ENCODE measurements at places on chromosomes 3 and 15. TPM values are rescaled to one million over a fixed set of nuclear protein-coding genes. Genes with fewer than 3 reads are reported as not detected.

DNA sequence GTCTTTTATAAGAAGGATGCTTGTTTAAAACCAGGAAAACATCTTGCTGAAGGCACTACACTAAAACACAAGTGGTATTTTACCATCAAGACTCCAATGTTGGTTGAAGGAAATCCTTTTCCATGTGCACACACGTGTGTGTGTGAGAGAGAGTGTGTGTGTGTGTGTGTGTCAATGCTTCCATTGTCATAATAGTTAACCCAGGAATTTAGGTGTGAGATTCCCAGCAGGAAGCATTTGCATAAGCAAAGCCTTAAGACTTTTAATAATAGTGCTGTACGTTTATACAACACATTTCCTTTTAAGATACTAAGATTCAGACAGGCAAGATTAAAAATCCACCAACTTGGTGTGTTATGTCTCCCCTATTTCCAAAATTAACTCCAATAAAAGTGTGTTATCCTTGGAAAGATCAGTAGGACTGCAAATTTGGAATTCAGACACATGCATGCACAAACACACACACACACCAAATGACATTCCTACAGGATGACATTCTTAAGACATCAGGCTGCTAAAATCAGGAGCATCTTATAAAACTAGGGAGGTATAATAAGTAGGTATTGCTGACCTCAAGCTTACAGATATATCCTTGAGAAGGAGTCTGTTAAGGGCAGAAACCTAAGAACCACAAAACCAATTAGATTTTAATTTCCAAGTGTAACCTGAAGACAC, 18.3 kb downstream of the LMCD1 start:
- no peak for DNase-seq
- H3K4me3 ChIP-seq, result no peak overlapping the region
- no peaks in the 10 kb centered on the region for H3K4me1 ChIP-seq
- no peaks in the 10 kb centered on the region for H3K36me3 ChIP-seq
- no peak overlapping the region for H3K27ac ChIP-seq

GRCh38 chr3:14689247-14689980, 14.5 kb downstream of the C3orf20 start:
- H3K27me3 ChIP-seq, result no peaks in the 10 kb centered on the region
- H3K36me3 ChIP-seq, result no peaks in the 10 kb centered on the region
- no peak overlapping the region for H3K27ac ChIP-seq
- no peaks in the 10 kb centered on the region for H3K4me1 ChIP-seq
- DNase-seq, result no peak

GRCh38 chr3:51057121-51057520, 328.0 kb upstream of the MANF start:
- no peaks in the 10 kb centered on the region for H3K4me1 ChIP-seq
- no peaks in the 10 kb centered on the region for H3K36me3 ChIP-seq
- no peak for DNase-seq
- no peaks in the 10 kb centered on the region for H3K27me3 ChIP-seq

DNA sequence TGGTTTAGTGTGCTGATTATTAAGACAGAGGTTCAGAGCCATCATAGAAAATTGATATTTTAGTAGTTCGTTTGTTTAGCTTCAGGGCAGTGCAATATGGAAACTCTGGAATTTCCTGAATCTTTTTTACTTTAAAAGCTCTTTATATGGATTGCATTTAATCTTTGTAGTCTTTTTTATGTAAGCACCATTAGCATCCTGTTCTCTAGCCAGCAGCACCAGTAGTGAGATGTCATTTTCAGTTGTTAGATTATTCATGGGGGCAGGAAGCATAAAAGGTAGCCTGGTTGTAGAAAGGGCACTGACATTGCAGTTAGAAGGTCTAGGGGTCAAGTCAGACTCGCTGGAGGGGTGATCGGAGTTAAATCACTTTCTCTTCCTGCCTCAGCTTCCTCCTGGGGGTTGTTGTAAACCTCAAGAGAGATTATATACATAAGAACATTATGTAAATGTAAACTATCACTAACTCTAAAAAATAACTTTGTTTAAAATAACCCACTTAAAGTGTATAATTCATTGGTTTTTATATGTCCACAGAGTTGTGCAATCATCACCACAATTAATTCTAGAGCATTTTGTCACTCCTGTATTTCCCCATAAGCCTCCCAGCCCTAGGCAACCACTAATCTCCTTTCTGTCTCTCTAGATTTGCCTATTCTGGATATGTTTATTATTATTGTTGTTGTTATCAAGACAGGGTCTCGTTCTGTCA, 31.4 kb upstream of the ITPKA start:
- DNase-seq, result no peak
- H3K27ac ChIP-seq, result no peak overlapping the region
- no peaks in the 10 kb centered on the region for H3K4me1 ChIP-seq
- no peaks in the 10 kb centered on the region for H3K27me3 ChIP-seq
- no peak overlapping the region for H3K4me3 ChIP-seq
- peaks cover 25% of the 10 kb centered on the region for H3K36me3 ChIP-seq

DNA sequence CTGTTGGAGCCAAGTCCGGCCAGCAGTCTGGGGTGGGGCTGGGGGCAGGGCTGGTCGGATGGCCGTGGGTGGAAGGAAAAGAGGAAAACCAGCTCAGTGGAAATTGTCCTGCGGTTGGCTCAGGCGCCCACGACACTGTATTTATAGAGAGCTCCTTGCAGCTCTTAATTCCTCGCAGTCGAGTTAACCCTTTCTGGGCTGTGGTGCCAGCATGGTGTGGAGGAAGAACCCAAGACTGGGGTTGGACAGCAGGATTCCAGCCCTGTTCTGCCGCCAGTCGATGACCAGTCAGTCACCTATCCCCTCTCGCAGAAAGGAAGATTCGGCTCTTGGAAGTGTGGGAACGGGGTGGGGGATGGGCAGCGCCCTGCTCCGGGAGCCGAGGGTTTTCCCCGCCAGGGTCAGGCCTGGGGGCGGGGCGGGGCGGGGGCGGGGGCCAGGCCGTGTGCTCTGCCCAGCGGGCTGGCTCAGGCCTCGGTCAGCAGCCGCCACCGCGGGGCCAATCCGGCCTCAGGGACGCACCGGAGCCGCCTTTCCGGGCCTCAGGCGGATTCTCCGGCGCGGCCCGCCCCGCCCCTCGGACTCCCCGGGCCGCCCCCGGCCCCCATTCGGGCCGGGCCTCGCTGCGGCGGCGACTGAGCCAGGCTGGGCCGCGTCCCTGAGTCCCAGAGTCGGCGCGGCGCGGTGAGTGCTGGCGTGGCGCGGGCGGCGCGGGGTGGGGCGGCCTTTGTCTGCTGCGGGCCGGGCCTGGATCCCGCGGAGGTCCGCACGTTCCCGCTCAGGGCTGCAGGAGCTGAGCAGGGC, at the start of gene CD276:
Gene CD276 (plus strand): TSS at position 607 of the 804 bp plus-strand sequence. CDS start 15,257 bp downstream, outside the sequence.
- peaks cover 56% of the 10 kb centered on the region for H3K4me1 ChIP-seq
- H3K27me3 ChIP-seq, result no peaks in the 10 kb centered on the region
- peak within 1 kb of the TSS; percentile 80 for H3K27ac ChIP-seq
- H3K36me3 ChIP-seq, result no peaks in the 10 kb centered on the region

- H3K27ac ChIP-seq, result no peak overlapping the region
- H3K4me3 ChIP-seq, result peak overlapping the region; percentile 91
- DNase-seq, result no peak
- peaks cover 25% of the 10 kb centered on the region for H3K4me1 ChIP-seq
- no peaks in the 10 kb centered on the region for H3K36me3 ChIP-seq
Observed at GRCh38 chr3:128725547-128726022, 398 bp upstream of the RAB7A start.

GRCh38 chr3:3800080-3800455, 837 bp downstream of the LRRN1 start:
- H3K4me3 ChIP-seq, result no peak overlapping the region
- no peak overlapping the region for H3K27ac ChIP-seq
- H3K36me3 ChIP-seq, result no peaks in the 10 kb centered on the region
- H3K4me1 ChIP-seq, result no peaks in the 10 kb centered on the region
- DNase-seq, result no peak
- no peaks in the 10 kb centered on the region for H3K27me3 ChIP-seq

- DNase-seq, result no peak
- H3K36me3 ChIP-seq, result no peaks in the 10 kb centered on the region
- no peak overlapping the region for H3K4me3 ChIP-seq
- no peak overlapping the region for H3K27ac ChIP-seq
Observed at GRCh38 chr3:8793242-8793641, 23.8 kb upstream of the OXTR start.

- no peaks in the 10 kb centered on the region for H3K27me3 ChIP-seq
- H3K4me1 ChIP-seq, result no peaks in the 10 kb centered on the region
- no peak for DNase-seq
- no peaks in the 10 kb centered on the region for H3K36me3 ChIP-seq
- no peak overlapping the region for H3K4me3 ChIP-seq
Observed at GRCh38 chr3:105274958-105275357, 91.8 kb upstream of the ALCAM start.

GRCh38 chr15:61003437-61004218, 225.5 kb downstream of the RORA start:
- no peak for DNase-seq
- no peaks in the 10 kb centered on the region for H3K4me1 ChIP-seq
- H3K27ac ChIP-seq, result no peak overlapping the region

DNA sequence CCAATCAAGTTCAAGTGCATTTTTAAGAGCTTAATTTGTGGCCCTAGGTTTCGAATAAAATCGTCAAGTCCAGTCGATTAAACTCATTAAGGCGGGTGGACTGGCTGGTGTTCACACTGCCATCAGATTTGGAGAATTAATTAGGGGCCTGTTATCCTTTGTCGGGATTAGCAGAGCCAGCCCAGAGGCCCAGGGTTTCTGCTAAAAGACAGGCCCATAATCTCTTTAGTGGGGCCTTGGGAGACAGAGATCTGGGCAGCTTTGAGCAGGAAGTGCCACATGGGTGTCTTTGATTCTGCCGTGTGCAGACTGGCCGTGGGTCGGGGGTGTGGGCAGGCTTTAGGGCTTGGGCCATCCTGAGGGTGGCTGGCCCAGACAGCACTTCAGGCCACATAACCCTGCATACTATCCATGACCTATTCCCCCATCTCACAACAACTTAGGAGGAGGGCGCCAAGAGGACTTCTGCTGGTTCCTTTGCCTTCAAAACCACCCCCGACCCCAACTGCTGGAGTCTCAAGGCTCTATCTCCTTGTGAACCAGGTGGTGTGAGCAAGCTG, 94.7 kb downstream of the PLXNA1 start:
- H3K4me1 ChIP-seq, result no peaks in the 10 kb centered on the region
- DNase-seq, result no peak
- no peak overlapping the region for H3K27ac ChIP-seq
- H3K36me3 ChIP-seq, result no peaks in the 10 kb centered on the region

GRCh38 chr15:91447991-91448644, 348.1 kb downstream of the SV2B start:
- H3K36me3 ChIP-seq, result no peaks in the 10 kb centered on the region
- no peak for DNase-seq
- H3K4me3 ChIP-seq, result no peak overlapping the region
- no peaks in the 10 kb centered on the region for H3K4me1 ChIP-seq

GRCh38 chr3:12249519-12249918, 39.4 kb upstream of the PPARG start:
- no peak for DNase-seq
- no peaks in the 10 kb centered on the region for H3K36me3 ChIP-seq
- H3K27ac ChIP-seq, result no peak overlapping the region
- no peaks in the 10 kb centered on the region for H3K27me3 ChIP-seq
- no peak overlapping the region for H3K4me3 ChIP-seq

- H3K36me3 ChIP-seq, result no peaks in the 10 kb centered on the region
- no peak for DNase-seq
- H3K4me3 ChIP-seq, result no peak overlapping the region
- H3K27ac ChIP-seq, result no peak overlapping the region
Observed at GRCh38 chr3:128432301-128432970, 34.3 kb downstream of the DNAJB8 start.

GRCh38 chr3:30368978-30369377, 237.4 kb upstream of the TGFBR2 start:
- H3K27ac ChIP-seq, result no peak overlapping the region
- no peaks in the 10 kb centered on the region for H3K36me3 ChIP-seq
- no peaks in the 10 kb centered on the region for H3K27me3 ChIP-seq
- DNase-seq, result no peak
- H3K4me3 ChIP-seq, result no peak overlapping the region

GRCh38 chr3:24495326-24495994, 810 bp upstream of the THRB start:
- no peaks in the 10 kb centered on the region for H3K36me3 ChIP-seq
- peak; percentile 60 for DNase-seq
- H3K4me1 ChIP-seq, result peaks cover 26% of the 10 kb centered on the region
- H3K4me3 ChIP-seq, result peak overlapping the region; percentile 71

GRCh38 chr3:13772885-13773745, 106.8 kb downstream of the WNT7A start:
- no peak overlapping the region for H3K4me3 ChIP-seq
- no peak overlapping the region for H3K27ac ChIP-seq

GRCh38 chr3:186219211-186219638, 110.3 kb upstream of the ETV5 start:
- H3K36me3 ChIP-seq, result no peaks in the 10 kb centered on the region
- H3K27ac ChIP-seq, result no peak overlapping the region
- no peaks in the 10 kb centered on the region for H3K27me3 ChIP-seq
- H3K4me1 ChIP-seq, result peaks cover 40% of the 10 kb centered on the region
- H3K4me3 ChIP-seq, result no peak overlapping the region
- DNase-seq, result no peak

- no peak for DNase-seq
- no peaks in the 10 kb centered on the region for H3K36me3 ChIP-seq
- no peak overlapping the region for H3K4me3 ChIP-seq
- H3K27me3 ChIP-seq, result peaks cover 1% of the 10 kb centered on the region
Observed at GRCh38 chr3:180678231-180678630, 1.1 kb downstream of the CCDC39 start.

- H3K36me3 ChIP-seq, result no peaks in the 10 kb centered on the region
- H3K4me1 ChIP-seq, result peaks cover 9% of the 10 kb centered on the region
- no peak overlapping the region for H3K27ac ChIP-seq
- no peak for DNase-seq
Observed at GRCh38 chr15:71390096-71390495, 274.8 kb downstream of the THSD4 start.

- H3K27ac ChIP-seq, result peak overlapping the region; percentile 79
- peak overlapping the region; percentile 97 for H3K4me3 ChIP-seq
- H3K27me3 ChIP-seq, result no peaks in the 10 kb centered on the region
- DNase-seq, result peak; percentile 42
Observed at GRCh38 chr15:40252438-40253166, 13.7 kb downstream of the PAK6 start.

- DNase-seq, result no peak
- no peak overlapping the region for H3K4me3 ChIP-seq
- no peaks in the 10 kb centered on the region for H3K27me3 ChIP-seq
- peaks cover 38% of the 10 kb centered on the region for H3K4me1 ChIP-seq
Observed at GRCh38 chr3:50323614-50324199, 1.2 kb upstream of the HYAL2 start.

DNA sequence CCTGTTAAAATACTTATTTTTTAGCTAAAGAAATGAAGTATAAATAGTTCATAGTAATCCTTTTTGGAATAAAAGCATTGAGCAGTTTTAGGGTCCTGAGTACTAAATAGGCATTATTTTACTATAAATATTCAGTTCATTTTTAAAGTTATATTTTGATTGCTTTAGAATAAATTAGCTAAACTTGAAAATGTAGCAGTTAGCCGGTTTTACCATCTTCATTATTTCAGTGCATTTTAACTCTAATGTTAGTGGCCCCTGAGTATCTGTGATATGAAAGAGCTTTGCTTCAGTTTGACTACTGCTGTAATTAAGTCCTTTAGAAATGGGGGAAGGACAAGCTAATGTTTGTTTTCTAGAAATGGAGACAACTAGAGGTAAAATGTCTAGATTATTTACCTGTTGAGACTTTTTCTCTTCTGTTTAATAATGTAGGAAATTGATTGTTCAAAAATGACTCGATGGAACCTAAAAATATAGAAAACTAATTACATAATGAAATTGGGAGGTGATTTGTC, 3.6 kb downstream of the SMC4 start:
- DNase-seq, result no peak
- H3K27me3 ChIP-seq, result no peaks in the 10 kb centered on the region
- peaks cover 22% of the 10 kb centered on the region for H3K36me3 ChIP-seq
- H3K27ac ChIP-seq, result no peak overlapping the region
- H3K4me3 ChIP-seq, result no peak overlapping the region
- peaks cover 15% of the 10 kb centered on the region for H3K4me1 ChIP-seq

Gene GADL1
- total RNA-seq, result not detected

Gene ANKUB1
- total RNA-seq, result not detected

Gene TRPM1
- not detected for total RNA-seq

Gene CADPS
- total RNA-seq, result not detected

Gene SLC22A13
- 0.47 TPM for total RNA-seq
